ENCODE measurements at places on chromosomes 6 and 20.

GRCh38 chr6:53805016-53805415 is 10.2 kb downstream of the LRRC1 start:
- no peak for DNase-seq

DNA sequence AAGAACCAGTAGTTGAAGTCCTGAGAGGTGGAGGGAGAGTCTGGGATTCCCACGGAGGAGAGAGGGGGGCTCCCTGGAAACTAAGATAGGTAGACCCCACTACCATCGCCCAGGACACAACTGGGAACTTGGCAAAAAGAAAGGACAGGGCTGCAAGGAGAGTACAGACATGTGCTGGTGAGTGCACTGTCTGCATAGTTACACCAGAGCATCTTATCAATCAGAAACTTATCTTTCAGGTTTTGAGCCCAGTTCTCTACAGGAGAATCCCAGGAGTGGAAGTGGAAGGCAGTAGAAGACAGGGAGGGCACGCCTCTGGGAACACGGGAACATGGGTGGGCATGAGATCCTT is 12.2 kb downstream of the NFKBIL1 start:
- DNase-seq, result no peak

DNA sequence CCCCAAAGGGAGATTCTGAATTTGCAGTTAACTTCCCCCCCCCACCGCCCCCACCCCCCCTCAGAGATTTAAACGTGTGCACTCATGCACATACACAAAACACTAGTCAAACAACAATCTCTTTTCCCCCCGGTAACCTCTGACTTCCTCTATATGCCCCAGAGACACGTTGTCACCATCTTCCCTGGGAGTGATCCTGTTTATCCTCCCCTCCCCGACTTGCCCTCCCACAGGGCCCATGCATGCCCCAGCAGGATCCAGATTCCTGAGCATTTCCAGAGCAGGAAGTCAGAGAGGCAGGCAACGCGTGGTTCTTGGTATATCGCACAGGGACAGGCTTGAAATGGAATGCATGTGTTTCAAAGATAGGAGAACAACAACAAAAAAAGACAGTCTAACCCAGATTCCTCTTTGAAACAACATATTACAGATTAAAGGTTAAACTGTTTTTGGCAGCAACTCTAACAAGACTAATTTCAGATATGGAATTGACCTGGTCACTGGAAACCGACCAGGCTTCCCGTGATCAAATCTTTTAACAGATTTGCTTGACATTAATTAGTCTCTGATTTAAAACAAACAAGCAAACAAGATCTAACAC is 1.3 kb downstream of the BLCAP start:
- no peak for DNase-seq

GRCh38 chr6:30779850-30780641 is 35.7 kb upstream of the IER3 start:
- DNase-seq, result no peak

DNA sequence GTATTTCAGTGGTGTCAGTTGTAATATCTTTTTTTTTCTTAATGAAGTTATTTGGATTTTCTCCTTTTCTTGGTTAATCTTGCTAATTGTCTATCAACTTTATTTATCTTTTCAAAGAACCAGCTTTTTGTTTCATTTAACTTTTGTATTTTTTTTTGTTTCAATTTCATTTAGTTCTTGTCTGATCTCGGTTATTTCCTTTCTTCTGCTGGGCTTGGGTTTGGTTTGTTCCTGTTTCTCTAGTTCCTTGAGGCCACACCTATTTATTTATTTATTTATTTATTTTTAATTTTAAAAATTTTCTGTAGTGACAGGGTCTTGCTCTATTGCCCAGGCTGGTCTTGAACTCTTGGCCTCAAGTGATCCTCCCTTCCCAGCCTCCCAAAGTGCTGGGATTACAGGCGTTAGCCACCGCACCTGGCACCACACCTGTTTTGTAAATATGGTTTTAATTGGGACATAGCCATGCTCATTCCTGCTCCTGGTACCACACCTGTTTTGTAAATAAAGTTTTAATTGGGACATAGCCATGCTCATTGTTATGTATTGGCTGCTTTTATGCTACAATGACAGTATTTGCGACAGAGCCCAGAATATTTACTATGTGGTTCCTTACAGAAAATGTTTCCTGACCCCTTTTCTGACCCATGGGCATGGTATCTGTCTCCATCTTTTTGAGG is 22.2 kb downstream of the KDM1B start:
- no peak for DNase-seq

DNA sequence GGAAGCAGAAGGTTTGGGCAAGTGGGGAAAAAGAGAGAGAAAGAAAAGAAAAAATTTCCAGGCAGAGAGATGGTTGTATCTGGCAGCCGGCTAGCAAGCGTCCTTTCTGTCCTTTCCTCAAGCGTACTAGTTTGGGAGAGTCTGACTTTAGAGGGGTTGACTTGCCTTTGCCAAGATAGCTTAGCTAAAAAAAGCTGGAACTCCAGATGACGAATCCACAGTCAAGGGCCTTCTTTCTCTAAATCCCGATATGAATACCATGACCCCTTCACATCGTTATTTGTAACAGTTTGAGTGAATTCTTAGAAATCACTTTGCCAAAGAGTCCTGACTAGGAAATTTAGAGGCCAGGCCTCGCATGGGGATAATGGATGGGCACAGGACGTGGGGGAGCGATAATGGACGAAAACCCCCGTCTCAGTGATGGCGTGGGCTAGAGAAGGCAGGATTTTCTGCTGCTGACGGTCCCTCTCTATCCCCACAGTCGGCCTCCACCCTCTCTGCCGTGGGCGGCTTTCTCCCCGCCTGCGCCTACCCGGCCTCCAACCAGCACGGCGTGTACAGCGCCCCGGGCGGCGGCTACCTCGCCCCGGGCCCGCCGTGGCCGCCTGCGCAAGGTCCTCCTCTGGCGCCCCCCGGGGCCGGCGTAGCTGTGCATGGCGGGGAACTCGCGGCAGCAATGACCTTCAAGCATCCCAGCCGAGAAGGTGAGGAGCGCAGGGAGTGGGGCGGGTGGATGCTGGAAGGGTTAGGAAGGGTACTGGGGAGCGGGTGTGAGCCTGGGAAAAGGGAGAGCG is 3.5 kb downstream of the PAX1 start:
- DNase-seq, result no peak

Measured in posterior cingulate gyrus (tissue), 11 donors.